ENCODE measurements at places on chromosomes 1 and 21.

- DNase-seq: no peak
These were observed 738.4 kb downstream of the USP25 start for GRCh38 chr21:16468184-16468583.

DNA sequence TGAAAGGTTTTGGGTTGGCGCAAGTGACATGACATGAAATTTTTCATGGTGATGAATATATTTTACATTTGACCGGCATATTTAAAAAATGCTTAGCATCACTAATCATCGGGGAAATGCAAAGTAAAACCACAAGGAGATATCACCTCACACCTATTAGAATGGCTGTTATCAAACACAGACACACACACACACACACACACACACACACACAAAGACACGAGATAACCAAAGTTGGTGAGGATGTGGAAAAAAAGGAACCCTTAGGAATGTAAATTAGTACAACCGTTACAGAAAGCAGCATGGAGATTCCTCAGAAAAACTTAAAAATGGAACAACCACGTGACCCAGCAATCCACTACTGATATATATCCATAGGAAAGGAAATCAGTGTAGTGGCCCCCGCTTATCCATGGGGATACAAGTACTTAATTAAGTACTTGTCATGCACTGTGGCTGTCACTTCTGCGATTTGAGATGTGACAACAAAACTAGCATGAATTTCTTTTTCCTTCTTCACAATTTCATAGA, 15.9 kb upstream of the PRELP start:
- no peak for DNase-seq

- no peak for DNase-seq
These were observed 114.5 kb downstream of the CACHD1 start for GRCh38 chr1:64584479-64584878.

DNA sequence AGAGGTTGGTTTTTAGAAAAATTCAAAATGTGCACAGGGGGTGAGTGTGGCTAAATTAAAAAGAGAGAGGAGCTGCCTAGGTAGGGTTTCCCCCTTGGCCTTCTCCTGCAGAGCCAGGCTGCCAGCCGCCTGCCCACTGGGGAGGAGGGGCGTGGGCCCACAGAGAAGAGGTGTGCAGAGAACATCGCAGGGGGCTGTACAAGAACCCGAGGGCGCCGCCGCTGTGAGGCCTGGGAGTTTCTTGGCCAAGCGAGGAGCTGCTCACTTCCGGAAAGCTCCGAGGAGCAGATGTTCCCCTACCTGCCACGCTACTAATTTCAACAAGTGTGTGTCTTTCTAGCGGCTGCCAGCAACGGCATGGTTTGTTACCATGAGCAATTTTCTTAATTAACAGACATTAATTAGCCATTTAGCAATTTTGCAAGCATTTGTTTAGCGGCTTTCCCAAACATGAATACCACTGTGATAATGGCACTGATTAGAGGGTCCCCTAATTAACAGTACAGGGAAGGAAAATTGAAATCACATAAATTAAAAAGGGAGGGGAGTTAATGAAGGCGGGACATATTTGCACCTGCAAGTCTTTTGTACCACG, 59.7 kb downstream of the MRPL37 start:
- no peak for DNase-seq

DNA sequence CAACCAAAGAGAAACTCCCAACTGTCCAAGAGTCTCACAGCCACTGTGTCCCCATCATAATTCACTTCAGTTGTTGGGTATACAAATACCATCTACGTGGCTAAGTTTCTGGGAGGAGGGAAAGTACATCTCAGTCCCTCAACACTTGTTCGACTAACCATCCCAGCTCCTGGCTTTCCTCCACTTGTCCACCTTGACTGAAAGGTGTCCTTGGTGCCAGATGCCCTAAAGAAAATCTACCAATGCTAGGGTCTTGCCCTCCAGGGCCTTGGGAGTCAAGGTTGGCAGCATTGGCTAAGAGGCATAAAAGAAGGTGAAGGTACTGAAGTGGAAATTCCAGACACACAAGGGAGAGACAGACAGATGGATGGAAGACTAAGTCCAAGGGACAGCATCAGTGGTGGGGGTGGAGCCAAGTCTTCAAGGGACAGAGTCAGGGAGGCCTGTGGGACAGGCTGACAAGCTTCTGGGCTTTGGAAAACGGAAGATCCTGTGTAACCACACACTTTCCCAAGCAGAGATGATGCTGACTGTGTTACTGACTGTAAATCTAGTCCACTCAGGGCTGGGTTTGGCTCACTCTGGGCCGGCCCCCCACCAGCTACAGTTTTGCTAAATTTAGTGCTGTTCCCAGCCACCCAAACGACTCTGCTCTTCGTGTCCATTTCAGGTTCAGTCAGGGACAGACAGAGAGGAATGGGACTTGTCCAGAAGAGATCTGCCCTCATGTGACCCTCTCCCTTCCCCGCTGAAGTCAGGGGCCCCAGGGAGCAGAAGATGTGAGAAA, 60.1 kb downstream of the CD34 start:
- no peak for DNase-seq

DNA sequence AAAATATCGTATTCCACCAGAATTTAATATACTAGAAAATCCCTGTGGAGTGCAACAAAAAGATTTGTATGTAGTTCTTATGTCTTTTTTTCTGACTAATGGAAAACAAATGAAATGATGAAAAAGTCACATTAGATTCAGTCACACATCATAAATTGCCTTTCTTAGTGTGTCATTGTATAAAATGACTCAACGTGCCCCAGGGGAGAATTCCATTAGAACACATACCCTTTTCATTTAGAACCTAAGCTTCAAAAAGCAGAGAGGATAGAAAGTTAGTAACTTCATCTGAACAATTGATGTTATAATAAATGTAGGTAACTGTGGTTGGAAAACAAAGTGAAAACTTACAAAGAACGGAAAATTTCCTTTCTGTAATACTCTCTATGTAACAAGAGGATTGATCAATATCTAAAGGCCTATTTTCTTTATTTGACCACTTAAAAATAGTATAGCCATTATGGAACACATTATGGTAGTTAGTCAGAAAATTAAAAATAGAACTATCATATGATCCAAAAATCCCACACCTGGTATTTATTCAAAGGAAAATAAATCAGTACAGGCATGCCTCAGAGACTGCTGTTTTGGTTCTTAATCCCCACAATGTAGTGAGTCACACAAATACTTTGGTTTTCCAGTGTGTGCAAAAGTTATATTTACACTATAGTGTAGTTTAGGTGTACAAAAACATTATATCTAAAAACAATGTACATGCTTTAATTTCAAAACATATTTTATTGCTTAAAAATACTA, 1016.1 kb downstream of the KCNT2 start:
- DNase-seq: no peak

GRCh38 chr21:15079269-15079668, 14.5 kb upstream of the NRIP1 start:
- no peak for DNase-seq

GRCh38 chr1:164886101-164886500, 327.1 kb downstream of the PBX1 start:
- DNase-seq: no peak

DNA sequence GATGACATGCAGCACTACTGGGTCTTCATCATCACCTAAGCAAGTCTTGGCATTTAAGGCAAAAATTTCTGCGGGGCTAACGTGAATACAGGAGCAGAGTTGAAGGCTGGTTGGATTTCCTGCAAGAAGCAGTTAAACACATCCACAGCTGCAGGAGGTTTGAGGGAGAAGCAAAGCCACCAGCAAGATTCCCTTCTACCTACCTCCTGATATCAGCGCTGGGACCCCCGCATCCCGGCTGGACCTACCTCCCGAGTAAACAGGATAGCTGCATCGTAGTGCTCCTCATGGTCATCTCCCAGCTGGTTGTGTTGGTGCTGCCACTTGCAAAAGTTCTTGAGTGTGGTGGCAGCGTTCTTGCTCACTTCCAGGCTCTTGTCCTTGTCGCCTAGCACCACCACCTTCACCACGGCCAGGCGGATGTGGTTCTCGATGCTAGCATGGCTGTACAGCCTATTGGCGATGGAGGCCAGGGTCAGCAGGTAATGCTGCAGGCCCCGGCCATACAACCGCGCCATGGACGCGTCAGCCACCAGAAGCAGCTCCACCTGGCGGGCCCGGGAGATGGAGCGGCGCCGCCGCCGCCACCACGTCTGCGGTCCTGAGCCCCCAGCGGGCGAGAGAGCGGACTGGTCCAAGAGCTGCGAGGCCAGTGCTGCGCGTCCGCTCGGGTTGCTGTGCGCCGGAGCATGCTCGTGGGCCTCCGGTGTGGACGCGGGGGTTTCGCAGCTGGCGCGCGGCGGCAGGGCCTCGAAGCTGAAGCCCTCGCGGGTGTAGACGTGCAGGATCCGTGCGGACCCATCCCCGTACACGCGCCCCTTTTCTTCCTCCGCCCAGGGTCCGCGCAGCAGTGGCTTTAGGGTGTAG, 1.6 kb downstream of the ADAMTS5 start:
- DNase-seq: no peak

GRCh38 chr1:201405484-201405831, 6.3 kb upstream of the LAD1 start:
- DNase-seq: no peak

DNA sequence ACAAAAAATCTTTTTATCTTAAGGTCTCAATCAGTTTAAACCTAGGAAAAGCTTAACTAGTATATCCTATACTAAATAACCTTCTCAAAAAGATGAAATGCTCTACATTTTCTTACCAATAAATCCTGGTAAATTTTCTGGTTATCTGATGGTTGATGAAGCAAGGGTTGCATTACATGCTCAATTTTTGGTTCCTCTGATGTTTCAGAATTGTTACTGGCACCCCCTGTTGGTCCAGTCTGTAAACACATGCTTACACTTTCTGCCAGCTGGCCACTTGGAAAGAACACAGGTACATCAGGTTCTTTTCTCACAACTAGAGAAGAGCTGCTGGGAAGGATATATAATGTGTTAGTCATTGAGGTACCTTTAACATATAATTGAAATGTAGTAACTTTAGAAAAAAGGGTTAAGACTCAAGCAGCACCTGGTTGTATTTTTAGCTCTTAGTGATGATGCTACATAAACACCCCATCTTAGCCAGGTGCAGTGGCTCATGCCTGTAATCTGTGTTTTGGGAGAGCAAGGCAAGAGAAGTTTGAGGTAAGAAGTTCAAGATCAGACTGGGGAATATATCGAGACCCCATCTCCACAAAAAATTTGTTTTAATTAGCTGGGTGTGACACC, 30.9 kb upstream of the TAL1 start:
- DNase-seq: no peak

DNA sequence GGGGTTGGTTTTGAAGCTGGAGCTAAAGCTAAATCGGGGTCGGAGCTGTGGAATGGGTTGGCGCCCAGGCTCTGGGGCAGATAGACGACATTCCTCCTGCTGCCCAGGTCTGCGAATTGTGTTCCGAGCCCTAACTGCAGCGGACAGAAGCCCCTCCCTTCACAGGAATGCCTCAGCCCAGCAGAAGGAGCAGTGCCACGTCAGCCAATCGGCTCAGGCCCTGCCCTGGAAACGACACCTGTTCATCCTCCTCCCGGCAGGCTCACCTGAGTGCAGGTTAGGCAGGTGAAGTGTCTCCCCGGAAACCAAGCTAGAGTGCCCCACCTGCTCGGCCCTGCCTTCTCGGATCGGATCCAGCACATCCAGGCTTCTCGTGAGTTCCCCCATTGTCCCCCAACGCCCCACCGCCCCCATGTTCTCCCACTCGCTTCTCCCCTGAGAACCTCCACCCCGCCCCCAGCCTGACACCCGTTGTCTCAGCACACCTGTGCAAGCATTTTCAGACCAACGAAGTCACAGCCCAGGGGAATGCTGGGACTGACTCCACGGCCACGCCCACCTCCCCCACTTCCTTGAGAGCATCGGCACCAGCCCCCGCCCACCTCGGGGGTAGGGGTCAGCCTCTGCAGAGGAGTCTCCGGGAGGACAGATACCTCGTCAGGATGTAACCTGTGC, 775 bp downstream of the TMEM125 start:
- DNase-seq: no peak

- DNase-seq: no peak
These were observed 9.6 kb downstream of the SMAP2 start for GRCh38 chr1:40383095-40383487.

DNA sequence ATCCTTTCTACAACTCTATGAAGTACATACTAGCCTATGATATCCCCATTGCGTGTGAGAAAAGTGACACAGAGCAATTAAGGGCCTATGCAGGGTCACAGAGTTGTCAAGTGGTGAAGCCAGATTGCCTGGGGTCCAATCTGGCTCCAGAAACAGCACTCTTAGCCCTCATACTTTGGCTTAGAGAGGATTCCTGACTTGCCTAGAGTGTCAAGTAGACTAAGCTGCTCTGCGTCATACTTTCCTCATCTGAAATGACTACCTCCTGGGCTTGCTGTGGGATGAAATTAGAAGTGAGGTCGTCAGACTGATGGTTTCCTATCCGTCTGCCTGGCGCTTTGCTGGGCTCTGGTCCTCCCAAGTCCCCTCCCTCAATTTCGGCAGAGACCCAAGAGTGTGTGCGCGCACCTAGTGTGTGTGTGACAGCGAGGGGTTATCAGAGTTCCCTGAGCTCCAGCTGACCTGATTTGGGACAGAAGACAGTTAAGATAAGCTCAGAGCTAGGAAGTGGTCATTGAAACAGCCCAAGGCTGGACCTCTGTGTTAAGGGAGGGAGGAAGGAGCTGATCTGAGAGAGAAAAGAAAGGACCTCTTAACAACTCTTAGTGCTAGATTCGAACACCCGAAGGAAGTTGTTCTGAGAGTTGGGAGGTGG, 5.4 kb upstream of the NUAK2 start:
- no peak for DNase-seq

- no peak for DNase-seq
These were observed 57.2 kb downstream of the DPT start for GRCh38 chr1:168671782-168672181.

DNA sequence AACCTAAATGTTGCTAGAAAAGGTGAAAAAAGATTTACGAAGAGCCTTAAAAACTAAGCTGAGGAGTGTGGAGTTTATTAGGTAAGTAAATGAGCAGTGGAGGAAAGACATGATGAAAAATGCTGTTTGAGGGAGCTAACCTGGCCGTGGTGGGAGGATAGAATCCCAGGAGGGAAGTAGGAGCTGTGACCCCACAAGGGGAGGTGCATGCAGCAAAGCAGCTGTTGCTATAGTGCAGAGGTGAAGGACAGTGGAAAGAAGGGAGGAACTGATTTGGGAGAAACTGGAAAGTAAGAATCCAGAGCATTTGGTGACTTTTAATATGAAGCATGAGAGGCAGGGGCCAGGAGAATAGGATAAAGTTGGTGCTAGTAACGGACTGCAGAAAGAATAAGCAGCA, 271.7 kb upstream of the ADGRL2 start:
- no peak for DNase-seq

GRCh38 chr1:93434088-93434487, 13.8 kb upstream of the FNBP1L start:
- DNase-seq: no peak

DNA sequence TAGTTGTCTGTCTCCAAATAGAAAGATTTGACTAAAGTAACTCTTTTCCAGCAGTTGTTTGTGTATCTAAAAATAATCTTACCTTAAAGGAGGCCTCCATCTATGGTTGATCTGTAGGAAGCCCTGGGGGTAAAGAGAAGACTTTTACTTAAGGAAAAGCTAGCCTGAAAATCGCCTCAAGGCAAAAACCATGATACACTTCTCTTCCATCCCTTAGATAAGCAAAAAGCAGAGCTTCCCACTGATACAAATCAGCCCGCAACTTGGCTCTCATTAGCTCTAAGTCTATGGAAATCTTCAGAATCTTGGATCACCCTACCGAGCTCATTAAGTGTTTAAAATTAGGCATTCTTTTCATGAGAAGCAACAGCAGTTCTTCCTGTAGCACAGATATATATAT, 576.9 kb upstream of the PTBP2 start:
- no peak for DNase-seq

Measured in activated CD4-positive, alpha-beta T cell treated with anti-CD3 and anti-CD28 coated beads for 1 hour (primary cell).